Brain pericyte (primary cell): ENCODE measurements at places on chromosomes 5 and 9.

GRCh38 chr9:33349743-33350142 is 52.6 kb downstream of the AQP7 start:
- no peak for DNase-seq

DNA sequence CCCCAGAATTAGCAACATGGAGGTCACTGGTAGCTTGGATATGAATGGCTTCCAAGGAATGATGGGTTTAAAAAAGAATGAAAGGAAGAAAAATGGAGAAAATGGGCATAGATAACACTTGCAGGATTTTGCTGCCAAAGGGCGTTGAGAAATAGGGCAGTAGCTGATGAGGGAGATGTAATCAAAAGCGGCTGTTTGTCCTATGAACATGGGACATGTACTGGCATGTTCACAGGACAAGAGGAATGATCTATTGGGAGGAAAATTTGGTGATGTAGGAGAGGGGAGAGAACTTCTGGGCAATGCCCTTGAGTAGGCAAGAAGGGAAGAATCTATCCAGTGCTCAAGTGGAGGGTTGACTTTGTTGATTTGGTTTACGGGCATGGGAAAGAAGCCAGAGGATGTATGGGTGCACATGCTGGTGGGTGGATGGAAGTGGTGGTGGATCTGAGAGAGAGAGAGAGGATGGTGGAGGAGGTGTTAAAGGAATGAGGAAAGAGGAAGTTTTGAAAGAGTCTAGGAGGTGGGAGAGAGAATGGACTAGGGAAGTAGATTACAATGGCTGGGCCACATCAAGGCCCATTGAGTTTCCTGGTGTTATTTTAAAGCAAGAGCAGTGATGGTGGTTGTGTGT is 115.1 kb upstream of the MVB12B start:
- DNase-seq, result no peak

DNA sequence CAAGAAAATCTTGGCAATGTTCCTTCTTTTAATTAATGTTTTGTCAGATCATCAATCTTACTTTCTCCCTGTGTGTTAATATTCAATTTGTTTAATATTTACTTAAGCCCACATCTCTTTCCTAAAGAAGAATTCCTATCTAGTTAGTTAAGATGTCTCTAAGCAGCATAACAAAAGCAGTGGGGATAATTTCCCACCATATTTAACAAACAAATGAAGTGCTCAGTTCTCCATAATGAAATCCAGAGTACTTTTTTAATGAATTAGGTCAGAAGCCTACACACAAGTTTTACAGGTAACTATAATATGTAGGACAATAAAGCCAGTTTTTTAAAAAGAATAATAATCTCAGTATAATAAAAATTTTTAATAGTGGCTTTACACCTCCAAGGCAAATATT is 1918.8 kb downstream of the EFNA5 start:
- no peak for DNase-seq

DNA sequence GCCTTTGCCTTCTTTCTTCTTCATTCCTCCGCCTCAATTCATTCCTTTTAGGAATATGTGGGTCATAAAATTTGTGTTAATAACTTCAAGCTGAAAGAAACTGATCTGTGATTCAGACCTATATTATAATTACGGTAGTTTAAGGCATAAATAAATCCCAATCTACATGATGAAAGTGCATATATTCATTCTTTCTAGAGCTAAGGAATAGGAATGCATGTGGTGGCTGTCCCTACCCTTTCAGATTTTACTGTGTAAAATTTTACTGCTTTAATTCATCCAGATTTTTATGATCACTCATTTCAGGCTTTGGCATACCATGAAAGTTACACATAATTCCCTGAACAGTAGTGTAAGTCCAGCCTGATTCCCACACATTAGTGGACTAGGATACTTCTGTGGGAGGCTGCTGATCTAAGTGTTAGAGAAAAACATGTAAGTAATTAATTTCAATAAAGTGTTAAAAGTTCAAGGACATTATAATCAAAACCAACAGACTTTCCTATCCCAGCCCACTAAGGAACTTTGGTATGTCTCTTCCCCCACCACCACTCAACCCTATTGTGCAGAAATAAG is 83.1 kb downstream of the HINT1 start:
- no peak for DNase-seq

DNA sequence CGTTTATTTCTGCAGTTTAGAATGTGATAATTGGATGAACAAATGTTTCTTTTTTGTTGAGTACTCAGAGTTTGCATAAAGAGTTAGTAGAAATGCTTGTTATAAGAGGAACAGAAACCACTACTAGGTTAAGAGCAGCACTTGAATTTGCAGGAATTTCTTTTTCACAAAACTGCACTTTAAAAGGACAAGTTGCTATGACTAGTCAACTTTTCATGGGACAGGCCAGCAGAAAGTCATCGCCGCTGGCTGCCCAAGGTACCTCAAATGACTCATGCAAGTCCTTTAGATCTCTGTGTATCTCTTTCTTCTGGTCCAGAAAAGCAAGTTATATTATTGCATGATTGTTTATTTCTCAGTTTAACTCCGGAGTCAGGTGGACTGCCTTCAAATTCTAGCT is 97.3 kb upstream of the HMHB1 start:
- DNase-seq, result no peak

GRCh38 chr5:171413153-171413910 is 6.1 kb upstream of the FGF18 start:
- DNase-seq, result no peak

DNA sequence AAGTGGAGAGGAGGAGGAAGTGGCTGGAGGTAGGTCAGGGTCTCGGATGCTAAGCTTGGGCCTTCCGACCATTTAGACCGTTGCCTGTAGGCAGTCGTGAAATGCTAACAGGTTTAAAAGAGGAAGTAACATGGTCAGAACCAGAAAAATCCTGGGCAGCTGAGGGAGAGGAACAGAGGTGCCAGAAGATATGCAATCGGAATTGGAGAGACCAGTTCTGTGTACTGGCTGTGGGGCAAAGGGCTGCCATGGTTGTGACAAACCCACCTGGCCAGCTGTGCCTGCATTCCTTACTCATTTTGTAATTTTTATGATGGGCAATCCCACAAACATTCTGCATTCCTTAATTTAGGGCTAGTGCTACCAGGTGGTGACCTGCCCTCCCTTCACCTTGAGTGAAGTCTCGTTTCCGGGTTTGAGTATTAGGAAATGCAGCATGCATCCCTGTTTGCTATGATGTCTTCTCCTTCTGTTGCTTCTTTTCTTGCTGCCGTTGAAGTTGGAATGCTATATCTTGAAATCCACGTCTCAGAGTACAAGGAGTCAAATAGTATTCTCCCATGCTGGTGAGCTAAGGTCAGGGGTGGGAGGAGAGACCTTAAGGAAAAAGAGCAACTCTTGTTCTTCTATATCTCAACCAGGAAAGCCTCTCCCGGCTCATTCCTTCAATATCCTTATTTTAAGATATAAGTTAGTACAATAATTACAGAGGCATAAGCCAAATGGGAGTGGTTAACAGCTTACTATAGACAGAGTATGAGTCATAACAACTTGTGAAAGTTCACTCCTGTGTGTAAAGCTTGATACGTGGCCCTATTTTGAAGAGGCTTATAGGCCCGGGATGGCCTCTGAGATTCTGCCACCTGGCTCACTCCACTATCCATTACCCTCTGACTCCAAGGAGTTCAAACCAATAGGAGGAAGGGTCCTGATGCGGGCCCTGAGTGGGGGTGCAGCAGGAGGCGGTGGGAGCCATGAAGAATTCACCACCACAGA is 37.0 kb downstream of the B4GALT1 start:
- DNase-seq, result no peak
